NAMALWA (cell line): ENCODE measurements at places on chromosomes 16 and 17.

DNA sequence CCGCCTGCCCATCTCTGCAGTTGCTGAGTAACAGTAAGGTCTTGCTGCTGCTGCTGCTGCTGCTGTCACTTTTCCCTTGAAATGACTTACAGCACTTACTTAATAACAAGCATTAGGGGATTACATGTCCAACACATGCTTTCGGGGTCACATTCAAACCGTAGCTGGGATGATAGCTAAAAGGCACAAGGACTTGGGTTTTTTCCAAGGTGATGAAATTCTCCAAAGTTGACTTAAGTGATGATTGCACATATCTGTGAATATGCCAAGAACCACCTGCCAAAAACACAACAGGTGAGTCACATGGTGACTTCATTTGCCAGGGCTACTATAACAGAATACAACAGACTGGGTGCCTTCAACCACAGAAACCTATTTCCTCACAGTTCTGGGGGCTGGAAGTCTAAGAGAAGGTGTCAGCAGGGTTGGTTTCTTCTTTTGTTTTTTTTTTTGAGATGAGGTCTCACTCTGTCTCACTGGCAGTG is 121.9 kb upstream of the TNRC6C start:
- no peak for DNase-seq

DNA sequence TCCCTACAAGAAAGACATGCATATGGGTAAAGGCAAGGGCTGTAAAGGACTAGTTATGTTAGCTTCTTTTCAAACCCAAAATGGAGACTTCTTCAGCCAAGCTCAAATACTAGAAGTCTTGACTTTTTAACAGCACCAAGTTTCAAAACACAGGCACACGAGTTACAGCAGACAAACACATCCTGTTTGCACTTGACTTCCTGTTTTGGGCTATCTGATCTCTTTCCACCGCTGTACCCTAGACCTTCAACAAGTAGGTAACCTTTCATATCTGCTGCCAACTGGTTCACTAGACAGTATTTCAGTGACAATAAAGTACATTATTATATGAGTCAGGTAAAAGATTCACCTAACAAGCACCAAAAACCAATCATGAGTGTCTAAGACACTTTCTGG is 12.3 kb downstream of the RFFL start:
- peak; percentile 61 for DNase-seq

GRCh38 chr16:54878301-54878700 is 52.4 kb upstream of the IRX5 start:
- no peak for DNase-seq

DNA sequence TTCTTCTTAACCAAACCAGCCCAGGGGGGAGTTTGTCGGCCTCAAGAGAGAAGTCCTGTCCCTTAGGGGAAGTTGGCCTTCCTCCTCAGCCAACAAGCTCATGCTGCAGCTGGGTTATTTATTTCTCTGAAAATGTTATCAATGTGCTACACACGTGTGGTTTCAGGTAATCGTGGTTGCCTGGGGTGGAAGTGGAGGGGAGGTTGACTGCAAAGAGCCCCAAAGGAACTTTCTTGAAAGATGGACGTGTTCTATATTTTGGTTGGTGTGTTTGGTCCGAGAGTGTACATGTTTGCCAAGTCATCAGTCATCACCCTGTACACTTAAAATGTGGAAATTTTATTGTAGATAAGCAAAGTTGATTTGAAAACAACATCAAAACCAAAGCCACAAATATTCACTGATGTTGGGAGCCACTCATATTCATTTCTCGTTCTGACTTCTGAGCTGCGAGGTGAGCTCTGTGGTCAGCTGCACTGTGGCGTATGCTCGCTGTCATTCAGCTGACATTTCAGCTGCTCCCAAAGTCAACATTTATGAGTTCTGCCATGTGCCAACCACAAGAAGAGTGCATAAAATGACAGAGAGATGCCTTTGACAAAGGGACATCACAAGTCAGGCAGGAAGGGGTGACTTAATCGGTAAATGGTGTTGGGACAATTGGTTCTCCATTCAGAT is 26.5 kb upstream of the ADGRG1 start:
- DNase-seq, result no peak

- DNase-seq, result no peak
Measured at GRCh38 chr17:74842599-74843351, 16.9 kb downstream of the GRIN2C start.

DNA sequence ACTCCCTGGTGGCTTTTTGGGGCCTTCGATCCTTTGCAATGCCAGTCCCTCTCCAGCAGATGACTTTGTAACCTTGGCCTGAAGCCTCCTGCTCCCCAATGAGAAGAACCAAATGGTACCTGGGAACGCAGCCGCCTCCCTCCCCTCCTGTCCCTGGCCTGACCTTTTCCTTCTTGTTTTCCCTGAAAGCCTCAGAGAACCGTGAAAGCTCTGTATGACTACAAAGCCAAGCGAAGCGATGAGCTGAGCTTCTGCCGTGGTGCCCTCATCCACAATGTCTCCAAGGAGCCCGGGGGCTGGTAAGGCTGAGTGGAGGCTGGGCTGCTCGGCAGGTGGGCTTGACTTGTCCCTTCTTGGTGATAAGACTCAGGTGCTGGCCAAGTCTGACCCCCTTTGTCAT is 88.0 kb downstream of the SDR42E1 start:
- DNase-seq, result no peak

GRCh38 chr17:58993311-58993710 is 113.4 kb downstream of the TRIM37 start:
- no peak for DNase-seq

DNA sequence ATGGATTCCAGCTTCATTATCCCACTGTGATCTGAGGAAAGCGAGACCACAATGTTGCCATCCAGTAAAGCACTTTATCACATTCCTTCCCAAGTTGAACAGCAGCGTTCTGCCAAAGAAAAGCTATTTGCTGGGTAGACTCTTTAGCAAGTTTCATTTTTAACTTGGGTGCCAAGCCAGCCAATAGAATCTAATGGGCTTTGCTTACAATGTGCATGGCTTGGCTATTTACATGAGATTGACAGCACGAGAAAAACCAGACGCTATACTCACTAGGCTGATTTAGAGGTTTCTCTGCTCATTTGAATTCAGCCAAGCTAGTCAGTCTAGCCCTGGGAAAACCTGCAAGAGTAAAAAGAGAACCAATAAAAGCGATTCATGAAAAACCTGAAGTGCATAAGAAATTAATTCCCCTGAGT is 108.9 kb downstream of the CDH13 start:
- DNase-seq, result no peak

DNA sequence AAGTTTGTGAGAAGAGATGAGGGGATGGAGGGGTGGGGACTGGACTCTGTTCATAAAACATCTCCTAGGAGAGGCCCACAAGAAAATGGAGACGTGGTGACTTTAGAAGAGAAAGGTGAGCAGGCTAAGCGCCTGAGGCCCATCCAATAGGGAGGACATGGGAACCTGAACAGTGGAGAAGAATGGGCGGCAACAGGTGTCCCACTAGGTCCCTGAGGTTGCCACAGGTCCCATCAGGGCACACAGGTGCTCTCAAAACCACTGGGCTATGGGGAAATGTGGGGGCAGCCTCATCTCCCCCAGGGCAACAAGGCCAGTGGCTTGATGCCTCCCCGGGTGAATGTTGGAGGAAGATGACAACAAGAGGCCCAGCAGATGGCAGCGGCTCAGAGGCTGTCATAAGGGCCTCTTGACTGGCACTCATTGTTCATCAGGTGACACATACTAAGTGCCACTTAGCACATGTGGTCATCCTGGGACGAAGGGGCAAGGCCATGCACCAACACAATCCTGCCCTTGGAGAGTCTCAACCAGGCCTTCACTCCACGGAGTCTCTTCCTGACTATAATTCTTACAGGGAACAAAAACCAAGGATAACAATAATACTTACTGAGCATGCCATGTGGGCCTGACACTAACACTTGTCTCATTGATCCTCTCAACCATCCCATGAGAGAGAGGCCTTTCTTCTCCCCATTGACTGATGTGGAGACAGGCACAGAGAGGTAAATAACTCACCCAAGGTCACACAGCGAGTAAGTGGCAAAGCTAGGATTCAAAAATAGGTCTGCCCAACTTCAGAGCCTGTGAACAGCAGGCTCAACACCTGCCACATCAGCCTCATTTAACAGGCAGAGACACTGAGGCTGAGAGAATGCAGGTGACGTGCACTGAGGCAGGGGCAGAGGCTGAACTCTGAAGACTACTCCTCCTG is 38.0 kb downstream of the CUEDC1 start:
- DNase-seq, result peak; percentile 34

DNA sequence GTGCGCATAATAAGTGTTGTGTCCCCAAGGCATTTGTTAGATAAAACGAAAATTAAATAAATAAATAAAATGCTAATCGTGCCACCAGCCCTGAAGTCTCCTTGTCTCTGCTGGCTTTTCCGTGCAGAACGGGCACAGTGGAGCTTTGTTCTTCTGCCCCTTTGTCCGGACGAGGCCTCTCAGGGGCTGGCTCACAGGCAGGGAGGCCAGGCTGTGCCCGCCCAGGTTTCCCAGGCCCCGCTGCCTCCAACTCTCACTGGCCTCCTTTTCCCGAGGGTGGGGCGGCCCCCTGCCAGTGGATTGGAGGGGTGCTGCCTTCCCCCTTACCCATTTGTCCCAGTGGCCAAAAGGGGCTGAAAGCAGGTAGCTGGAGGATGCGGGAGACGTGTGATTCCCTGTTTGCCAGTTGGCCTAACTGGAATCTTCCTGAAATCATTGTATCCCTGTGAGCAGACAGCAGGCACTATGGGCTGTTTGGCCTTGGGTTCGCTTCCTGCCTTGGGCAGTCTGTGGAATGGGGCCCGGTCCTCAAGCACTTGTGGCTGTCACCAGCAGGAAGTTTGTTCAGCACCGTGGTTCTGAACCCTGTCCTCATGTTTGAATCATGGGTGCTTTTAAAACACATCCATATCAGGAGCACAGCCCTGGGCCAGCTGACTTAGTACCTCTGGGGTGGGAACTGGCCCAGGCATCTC is 64.4 kb downstream of the KSR1 start:
- DNase-seq, result no peak

DNA sequence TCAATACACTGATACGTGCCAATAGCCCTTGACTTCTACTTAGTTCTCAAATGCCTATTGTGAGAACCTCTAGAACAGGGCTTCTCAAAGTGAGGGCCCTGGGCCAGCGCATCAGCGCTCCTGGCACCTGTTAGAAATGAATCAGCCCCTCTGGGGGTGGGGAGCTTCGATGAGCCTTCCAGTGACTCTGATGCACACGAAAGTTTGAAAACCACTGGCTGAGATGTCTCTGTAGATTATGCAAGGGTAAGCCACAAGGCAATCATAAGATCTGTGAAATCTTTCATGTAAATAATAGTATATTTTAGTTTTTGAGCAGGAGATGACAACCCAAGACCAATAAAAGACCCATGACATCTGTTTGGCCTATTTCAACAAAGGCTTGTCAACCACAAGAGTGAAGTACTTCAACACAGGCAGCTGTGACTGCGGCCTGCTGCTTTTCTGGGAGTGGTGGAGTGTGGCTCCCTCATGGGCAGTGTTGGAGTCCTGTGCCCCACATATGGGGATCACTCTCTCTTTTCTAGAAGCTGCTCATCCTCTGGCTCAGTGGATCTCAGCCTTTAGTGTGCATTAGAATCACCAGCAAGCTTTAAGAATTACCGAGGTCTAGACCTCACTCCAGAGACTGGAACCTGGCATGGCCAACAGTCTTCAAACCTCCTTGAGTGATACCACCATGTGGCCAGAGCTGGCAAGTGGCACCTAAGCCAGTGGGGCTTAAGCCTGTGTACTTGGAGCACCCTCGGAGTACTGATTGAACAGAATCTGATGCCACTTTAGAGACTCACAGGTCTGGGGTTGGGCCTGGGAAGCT is 5.8 kb downstream of the MTHFSD start:
- DNase-seq, result no peak

DNA sequence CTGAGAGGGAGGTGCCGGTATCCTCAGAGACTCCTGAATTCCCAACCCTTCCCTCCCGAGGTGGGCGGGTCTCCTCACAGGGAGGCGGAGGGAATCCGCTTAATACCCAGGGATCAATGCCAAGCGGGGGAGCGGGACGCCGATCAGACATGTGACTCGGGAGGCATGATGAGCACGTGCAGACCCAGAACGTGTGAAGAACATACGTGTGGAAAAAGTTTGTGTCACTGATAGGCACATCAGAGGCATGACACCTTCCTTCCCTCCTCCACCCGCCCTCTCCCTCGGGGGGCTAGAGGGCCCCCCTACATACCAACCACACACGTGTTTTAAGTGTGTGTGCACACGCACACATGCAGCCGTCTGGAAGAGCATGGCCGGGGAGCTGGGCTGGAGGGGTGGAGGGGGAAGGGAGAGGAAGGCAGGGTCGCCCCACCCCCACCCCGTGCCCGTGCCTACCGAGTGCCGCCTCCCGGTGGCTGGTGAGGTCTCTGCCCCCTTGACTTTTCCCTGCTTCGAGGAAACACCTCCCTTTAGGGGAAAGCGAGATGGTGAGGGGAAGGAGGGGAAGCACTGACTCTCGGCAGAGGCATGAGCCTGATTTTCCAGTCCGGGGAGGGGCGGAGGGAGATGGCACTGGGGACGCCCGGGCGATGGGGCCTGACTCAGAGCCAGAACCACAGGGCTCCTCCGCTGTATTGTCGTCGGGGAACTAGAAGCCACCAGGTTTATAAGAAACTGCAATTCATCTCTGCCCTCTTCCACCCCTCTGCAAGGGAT is 12.1 kb upstream of the TBX21 start:
- no peak for DNase-seq

- no peak for DNase-seq
Measured at GRCh38 chr16:14958323-14958600, 16.6 kb upstream of the PDXDC1 start.

GRCh38 chr17:12070561-12070960 is 49.9 kb downstream of the MAP2K4 start:
- no peak for DNase-seq

GRCh38 chr16:71264299-71264698 is 24.9 kb downstream of the CMTR2 start:
- no peak for DNase-seq

GRCh38 chr16:2512735-2513404 is 882 bp upstream of the ATP6V0C start:
- DNase-seq, result peak; percentile 70

DNA sequence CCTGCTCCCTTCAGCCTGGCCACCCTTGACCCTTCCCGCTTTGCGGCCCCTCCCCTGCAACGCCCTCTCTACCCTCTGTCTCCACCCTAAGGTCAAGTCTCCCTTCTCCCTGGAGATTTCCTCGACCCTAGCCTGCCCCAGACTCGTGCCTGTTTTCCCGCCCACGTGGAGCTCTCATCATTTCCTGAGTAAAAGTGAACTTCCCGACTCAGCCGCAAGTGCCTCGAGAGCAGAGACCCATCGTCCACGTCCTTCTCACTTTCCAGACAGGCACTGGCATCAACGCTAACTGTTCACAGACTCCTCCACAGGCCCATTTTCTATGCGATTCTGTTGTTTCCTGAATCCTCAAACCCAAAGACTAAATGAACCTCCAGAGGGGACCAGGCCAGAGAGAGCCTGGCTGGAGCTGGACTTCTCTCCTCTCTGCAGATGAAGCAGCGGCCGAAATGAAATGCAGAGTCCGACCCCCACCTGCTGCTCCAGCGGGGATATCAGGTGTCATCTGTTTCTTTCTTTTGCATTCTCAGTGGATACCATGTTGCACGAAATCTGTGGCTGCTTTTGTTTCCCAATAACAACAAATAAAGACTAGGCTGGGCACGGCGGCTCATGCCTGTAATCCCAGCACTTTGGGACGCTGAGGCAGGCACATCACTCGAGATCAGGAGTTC is 52.5 kb downstream of the RTN4RL1 start:
- no peak for DNase-seq

- peak; percentile 25 for DNase-seq
Measured at GRCh38 chr16:49366669-49367068, 6.9 kb upstream of the C16orf78 start.
